Hematopoietic multipotent progenitor cell treated with erythropoietin and hydrocortisone succinate and interleukin-3 and kit ligand, for 17 days (in vitro differentiated cells): ENCODE measurements at places on chromosomes 4 and X.

DNA sequence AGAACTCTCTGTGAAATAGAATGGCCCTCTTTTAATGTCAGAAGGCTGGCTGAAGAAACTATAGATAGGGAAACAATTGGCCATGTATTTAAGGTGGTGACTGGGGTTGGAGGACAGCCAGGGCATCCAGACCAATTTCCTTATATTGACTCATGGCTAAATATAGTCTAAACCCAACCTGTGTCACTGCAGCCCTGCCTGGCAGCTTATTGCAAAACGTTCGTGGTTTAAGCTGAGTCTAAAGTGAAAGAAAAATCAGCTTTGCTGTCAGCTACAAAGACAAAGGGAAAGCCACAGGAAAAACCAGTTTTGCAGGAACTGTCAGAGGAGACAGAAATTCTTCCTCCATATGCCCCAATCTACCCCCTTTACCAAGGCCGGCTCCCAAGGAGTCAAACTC lies 902.8 kb upstream of the NDST4 start:
- DNase-seq = no peak

- no peak for DNase-seq
These were observed 16.8 kb downstream of the SMAD1 start for GRCh38 chr4:145498430-145498829.

DNA sequence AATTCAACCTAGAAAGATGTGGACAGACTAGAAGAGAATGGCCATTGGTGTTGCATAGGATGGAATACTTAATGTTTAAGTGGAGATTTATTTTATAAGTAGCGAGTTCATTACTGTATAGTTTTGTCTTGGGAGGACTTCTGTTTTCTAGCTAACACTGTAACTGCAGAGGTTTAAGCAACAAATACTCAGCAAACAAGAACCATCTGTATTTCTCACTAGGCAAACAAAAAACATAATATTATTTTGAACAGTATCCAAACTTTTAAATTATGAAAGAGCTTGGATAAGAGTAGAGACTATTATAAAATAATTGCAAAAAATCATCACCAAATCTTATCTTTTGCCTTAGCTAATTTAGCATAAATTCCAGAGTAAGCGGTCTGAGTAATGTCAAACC lies 121.1 kb downstream of the GLRA3 start:
- DNase-seq = no peak

GRCh38 chr4:11813951-11814446 lies 385.3 kb upstream of the HS3ST1 start:
- no peak for DNase-seq

GRCh38 chrX:150547375-150548115 lies 20.9 kb upstream of the MTM1 start:
- no peak for DNase-seq

DNA sequence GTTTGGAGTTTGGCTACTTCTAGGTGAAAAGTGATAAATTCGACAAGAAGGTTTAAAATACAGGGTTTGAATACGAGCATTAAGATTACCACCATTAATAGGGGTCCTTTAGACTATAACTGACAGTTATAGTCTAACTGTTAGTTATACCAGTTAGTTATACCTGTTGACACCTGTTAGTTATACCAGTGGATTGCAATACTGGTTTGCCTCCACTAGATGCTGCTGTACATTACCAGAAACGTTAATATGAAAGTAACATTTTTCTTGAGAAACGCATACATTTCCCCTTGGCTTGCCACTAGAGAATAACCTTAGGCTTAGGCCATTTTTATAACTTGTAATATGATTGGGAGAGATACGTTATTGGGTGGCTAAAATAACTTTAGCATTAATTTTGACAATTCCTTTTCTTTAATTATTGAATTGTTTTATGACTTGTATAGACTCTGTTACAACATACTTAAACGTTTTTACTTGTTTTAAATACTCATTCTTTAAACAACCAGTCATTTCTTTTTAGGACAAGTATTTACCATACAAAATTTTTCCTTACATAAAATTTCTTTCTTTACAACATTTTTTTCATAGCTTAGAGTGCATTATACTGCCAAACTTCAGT lies 911.2 kb downstream of the FSTL5 start:
- DNase-seq = no peak
